Central memory CD8-positive, alpha-beta T cell (primary cell): ENCODE measurements at places on chromosomes 5 and 9.

- H3K27ac ChIP-seq: no peak overlapping the region
- H3K4me3 ChIP-seq: no peak overlapping the region
- H3K4me1 ChIP-seq: no peaks in the 10 kb centered on the region
These were observed 229.7 kb downstream of the MRPS30 start for GRCh38 chr5:45038366-45038987.

DNA sequence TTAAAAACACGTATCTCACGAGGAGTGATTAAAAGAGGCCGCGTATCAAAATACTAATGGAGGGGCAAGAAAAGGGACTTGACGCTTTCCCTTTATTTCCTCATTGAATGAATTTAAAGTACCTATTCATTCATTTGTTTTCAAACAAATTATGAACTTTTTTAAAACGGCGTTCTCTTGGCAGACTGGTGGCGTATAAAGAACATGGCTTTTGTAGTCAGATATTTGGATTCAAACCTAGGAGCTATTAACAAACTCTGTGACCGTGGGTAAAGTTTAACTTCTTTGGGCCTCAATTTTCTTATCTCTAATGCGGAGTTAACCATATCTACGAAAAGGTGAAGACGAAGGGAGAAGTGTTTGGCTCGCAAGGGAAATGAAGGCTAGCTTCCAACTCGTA is 876 bp downstream of the CAAP1 start:
- H3K4me1 ChIP-seq: peaks cover 38% of the 10 kb centered on the region
- H3K4me3 ChIP-seq: peak overlapping the region; percentile 100
- no peak for DNase-seq
- H3K27ac ChIP-seq: peak overlapping the region; percentile 99
- H3K36me3 ChIP-seq: peaks cover 23% of the 10 kb centered on the region
- H3K27me3 ChIP-seq: no peaks in the 10 kb centered on the region

GRCh38 chr5:142779163-142779840 is 9.1 kb downstream of the ARHGAP26 start:
- no peaks in the 10 kb centered on the region for H3K27me3 ChIP-seq
- peak overlapping the region; percentile 56 for H3K27ac ChIP-seq
- H3K36me3 ChIP-seq: peaks cover 10% of the 10 kb centered on the region
- DNase-seq: no peak

- peaks cover 11% of the 10 kb centered on the region for H3K4me1 ChIP-seq
- no peaks in the 10 kb centered on the region for H3K36me3 ChIP-seq
- no peak overlapping the region for H3K4me3 ChIP-seq
- H3K27me3 ChIP-seq: no peaks in the 10 kb centered on the region
- DNase-seq: no peak
These were observed 129.7 kb upstream of the IQGAP2 start for GRCh38 chr5:76273206-76273885.

DNA sequence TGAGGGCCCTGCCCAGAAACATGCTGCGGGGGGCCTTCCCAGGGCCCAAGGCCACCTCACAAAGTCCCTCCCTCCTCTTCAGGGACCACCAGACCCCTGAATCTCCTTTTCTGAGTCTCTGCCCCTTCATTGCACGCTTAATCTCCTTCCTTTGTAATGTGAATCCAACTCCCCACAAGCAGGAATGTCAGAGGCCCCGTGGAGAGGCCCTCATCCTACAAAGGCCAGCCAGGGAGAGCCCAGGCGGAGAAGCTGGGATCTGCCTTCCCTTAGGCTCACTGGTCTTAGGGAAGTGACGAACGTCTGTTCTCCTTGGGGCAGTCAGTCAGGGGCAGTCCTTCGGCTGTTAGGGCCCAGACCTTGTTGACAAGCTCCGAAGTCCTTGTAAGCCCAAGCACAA is 2.3 kb downstream of the SMIM33 start:
- no peaks in the 10 kb centered on the region for H3K27me3 ChIP-seq
- H3K36me3 ChIP-seq: peaks cover 18% of the 10 kb centered on the region
- H3K27ac ChIP-seq: no peak overlapping the region
- no peak overlapping the region for H3K4me3 ChIP-seq
- no peak for DNase-seq

DNA sequence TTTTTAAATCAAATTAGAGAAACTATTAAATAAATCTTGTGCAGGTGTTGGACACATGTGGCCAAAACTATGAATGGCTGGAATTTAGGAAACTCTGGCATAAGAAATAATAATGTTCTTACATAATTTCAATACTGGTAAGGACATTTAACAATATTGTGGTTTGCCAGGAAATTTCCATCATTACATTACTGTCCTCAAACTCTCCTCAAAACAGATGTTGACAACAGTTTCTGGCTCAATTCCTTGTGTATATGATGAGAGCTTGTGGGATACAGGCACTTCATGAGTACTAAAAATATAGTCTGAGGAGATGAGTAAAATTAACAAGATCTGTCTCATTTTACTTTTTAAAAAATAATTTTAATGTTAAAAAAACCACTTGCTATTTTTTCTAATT is 27.9 kb downstream of the MCTP1 start:
- peaks cover 11% of the 10 kb centered on the region for H3K27me3 ChIP-seq
- no peak overlapping the region for H3K27ac ChIP-seq
- DNase-seq: no peak
- no peak overlapping the region for H3K4me3 ChIP-seq
- no peaks in the 10 kb centered on the region for H3K36me3 ChIP-seq

DNA sequence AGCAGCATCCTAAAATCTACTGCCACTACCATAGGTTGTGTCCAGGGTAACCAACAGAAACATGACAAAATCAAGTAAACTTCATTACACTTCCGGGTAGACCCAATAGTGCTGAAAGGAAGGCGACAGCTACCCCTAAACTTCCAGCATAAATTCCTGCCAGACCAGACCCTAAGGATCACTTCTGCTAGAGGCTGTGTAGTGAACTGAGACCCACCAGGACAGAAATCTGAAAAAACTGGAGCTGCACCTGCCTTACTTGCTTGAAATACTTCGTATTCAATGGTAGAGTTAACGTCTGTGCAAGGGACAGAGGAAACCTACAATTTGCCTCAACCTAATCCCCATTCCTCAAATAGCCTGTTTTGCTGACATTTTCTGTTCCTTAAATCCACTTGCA is 1.0 kb upstream of the SECISBP2 start:
- H3K27ac ChIP-seq: peak overlapping the region; percentile 97
- peaks cover 31% of the 10 kb centered on the region for H3K4me1 ChIP-seq
- peaks cover 26% of the 10 kb centered on the region for H3K36me3 ChIP-seq
- H3K4me3 ChIP-seq: peak overlapping the region; percentile 85
- H3K27me3 ChIP-seq: no peaks in the 10 kb centered on the region

GRCh38 chr9:137353223-137354152 is 51.4 kb upstream of the NRARP start:
- no peak for DNase-seq
- H3K27me3 ChIP-seq: no peaks in the 10 kb centered on the region

DNA sequence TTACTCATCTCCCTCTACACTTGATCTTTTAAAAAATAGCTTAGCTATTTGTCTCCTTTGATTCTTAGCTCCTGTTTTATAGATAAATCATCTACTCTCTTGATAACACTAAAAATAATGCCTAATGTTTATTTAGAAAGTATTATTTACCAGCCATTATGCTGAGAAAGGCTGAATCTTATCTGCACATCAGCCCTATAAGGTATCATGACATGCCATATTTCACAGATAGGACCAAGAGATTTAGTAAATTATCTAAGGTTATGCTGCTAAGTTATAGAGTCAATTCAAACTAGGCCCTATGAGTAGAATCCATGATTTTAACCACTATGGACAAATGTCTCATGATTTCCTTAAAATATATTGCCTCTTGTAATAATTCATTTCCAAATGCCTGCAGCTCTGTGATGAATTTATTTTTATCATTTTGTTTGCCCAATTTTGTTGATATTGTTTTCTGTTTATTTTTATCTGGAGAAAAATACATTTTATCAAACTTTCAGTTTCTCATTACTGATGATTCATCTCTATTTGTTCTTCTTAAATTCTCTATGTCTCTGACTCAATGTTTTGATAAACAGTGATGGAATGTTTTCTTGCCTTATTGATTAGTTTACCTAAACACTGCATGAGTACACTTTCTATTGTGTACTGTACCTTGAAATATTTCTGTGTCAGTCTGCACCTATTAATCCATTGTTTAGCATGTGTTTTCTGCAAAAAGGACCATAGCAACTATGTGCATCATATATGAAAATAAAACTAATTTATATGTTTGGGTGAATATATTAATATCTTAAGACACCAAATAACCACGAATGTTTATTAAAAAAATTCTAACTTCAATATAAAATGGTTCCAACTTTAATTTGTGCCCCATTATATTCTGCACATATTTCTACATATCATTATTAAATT is 300.8 kb downstream of the CDH9 start:
- H3K36me3 ChIP-seq: no peaks in the 10 kb centered on the region
- no peak for DNase-seq

DNA sequence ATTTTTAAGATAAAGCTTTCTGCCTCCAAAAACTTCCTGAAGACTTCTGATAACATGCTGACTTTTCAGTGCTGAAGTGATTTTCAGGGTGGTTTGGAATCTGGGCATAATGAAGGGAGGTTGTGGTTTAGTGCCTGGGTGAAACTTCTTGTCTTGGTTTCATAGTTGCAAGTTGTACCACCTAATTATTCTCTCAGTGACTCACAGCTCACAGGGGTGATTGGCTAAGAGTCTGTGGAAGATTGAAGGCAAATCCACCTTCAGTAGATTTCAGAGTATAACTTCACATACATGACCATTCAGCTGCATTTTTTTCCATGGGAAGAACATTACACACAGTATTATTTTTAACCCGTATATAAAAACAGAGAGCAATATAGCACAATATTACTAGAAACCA is 199.9 kb downstream of the PTTG1 start:
- H3K4me3 ChIP-seq: no peak overlapping the region
- H3K27me3 ChIP-seq: peaks cover 29% of the 10 kb centered on the region
- no peak for DNase-seq
- no peaks in the 10 kb centered on the region for H3K36me3 ChIP-seq
- H3K4me1 ChIP-seq: no peaks in the 10 kb centered on the region

DNA sequence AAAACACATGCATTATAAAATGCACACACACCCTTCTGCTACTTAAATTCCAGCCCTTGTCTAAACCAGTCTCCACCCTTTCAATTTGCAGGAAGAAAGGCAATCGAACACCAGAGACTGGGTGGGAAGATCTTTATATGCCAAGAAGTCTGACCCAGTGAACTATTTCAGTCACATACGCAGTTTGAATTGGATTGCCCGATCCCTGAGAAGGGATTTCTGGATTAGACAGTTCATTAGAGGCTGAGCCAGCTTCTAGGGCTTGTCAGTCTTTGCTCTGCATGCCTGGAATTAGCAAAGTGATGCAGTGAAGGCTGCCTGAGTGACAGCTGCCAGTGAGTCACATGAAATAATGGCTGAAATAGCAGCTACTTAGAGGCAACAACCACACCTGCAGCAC is 159.9 kb downstream of the PPP2R2B start:
- peaks cover 25% of the 10 kb centered on the region for H3K4me1 ChIP-seq
- DNase-seq: no peak
- no peak overlapping the region for H3K27ac ChIP-seq

DNA sequence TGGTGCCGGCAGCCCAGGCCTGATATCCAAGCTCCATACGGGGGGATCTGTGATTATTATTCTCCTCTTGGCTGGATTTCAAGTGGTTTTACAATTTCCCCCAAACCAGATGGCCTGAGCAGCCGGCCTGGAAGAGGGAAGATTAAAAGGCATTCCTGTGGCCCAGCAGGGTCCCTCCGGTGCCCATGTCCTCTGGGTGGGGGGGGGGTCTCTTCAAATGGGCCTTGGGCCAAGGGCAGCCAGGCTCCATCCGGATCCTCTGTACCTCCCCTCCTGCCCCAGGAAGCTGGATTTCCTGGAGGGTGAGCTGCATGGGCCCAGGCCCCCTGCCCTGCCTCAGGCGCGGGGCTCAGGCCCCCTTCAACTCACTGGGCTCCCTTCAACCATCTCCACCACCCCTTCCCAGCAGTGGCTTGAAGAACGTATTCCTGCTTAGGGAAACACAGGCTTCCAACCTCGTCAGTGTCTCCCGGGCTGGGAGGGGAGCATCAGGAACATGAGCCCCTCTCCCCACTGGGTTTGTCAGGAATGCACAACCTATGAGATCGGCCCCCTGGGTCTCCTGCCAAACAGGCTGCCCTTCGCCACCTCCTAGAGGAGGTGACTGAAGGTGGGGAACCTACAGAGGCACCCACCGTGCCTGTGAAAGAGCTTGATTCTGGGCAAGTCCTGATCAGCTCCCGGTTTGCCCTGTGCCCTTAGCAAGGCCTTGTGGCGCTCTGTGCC is 62.9 kb upstream of the ORM1 start:
- H3K27ac ChIP-seq: no peak overlapping the region
- DNase-seq: no peak
- no peak overlapping the region for H3K4me3 ChIP-seq
- no peaks in the 10 kb centered on the region for H3K36me3 ChIP-seq

GRCh38 chr5:998246-999031 is 10.2 kb upstream of the NKD2 start:
- H3K4me3 ChIP-seq: no peak overlapping the region
- no peak for DNase-seq
- peaks cover 7% of the 10 kb centered on the region for H3K4me1 ChIP-seq
- H3K27ac ChIP-seq: no peak overlapping the region

GRCh38 chr5:76819851-76820525 is 1.2 kb downstream of the F2RL1 start:
- peak overlapping the region; percentile 71 for H3K4me3 ChIP-seq
- no peak overlapping the region for H3K27ac ChIP-seq
- peaks cover 2% of the 10 kb centered on the region for H3K36me3 ChIP-seq
- no peak for DNase-seq

GRCh38 chr9:112135706-112136105 is 39.4 kb downstream of the SUSD1 start:
- H3K36me3 ChIP-seq: peaks cover 8% of the 10 kb centered on the region
- no peak overlapping the region for H3K27ac ChIP-seq
- no peak for DNase-seq
- H3K4me1 ChIP-seq: peaks cover 8% of the 10 kb centered on the region
- H3K27me3 ChIP-seq: no peaks in the 10 kb centered on the region

DNA sequence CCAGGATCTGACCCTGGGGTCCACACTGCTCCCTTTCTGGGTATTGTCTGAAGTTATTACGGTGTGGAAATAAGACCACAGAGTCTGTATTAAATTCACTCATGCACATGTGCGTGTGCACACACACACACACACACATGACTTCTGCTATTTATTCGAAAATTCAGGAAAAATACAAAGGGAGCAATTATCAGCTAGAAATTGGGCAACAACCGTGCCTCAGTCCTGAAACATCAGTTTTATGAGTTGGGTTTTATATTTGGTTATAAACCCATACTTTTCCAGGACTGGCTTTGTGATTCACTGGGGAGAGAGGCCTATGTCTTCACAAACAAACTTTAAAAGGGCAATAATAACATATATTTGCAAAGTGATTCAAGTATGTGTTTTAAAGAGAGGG is 90.2 kb downstream of the ANGPTL2 start:
- DNase-seq: no peak
- H3K36me3 ChIP-seq: no peaks in the 10 kb centered on the region
- H3K27me3 ChIP-seq: no peaks in the 10 kb centered on the region
- H3K4me1 ChIP-seq: no peaks in the 10 kb centered on the region
- no peak overlapping the region for H3K4me3 ChIP-seq
- no peak overlapping the region for H3K27ac ChIP-seq

- H3K36me3 ChIP-seq: no peaks in the 10 kb centered on the region
- no peak overlapping the region for H3K27ac ChIP-seq
- no peak overlapping the region for H3K4me3 ChIP-seq
- no peaks in the 10 kb centered on the region for H3K4me1 ChIP-seq
- peaks cover 6% of the 10 kb centered on the region for H3K27me3 ChIP-seq
- DNase-seq: no peak
These were observed 28.2 kb downstream of the ITGA2 start for GRCh38 chr5:53017383-53017782.

- no peak for DNase-seq
- peaks cover 9% of the 10 kb centered on the region for H3K4me1 ChIP-seq
These were observed 215.6 kb downstream of the AP3B1 start for GRCh38 chr5:78078858-78079257.
